ENCODE measurements at places on chromosomes 13 and 19.

GRCh38 chr19:10927730-10928562 lies 493 bp downstream of the YIPF2 start:
- peak; percentile 82 for DNase-seq

- no peak for DNase-seq
These were observed 38.8 kb downstream of the POLR1D start for GRCh38 chr13:27660511-27660910.

DNA sequence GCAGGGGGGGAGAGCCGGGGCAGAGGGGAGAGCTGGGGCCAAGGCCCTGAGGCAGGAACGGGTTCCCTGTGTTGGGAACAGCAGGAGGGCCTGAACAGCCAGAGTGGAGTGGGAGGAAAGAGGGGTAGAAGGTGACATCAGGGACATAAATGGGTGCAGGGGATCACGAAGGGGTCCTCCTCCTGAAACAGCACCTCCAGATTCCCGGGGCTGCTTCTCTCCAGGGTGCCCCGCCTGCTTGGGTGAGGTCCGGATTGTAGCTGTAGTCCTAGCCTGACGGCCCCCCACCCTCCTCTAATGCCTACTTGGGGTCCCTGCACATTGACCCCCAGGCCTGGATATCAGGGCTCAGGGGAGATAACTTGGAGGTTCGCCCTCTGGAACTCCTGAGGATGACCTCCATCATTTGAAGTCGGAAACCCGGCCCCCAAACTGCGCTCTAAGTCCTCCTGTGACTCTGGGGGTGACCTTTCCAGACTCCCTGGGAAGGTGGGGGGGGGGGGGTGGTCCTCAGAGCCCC lies 473 bp upstream of the SCN1B start:
- DNase-seq, result no peak

DNA sequence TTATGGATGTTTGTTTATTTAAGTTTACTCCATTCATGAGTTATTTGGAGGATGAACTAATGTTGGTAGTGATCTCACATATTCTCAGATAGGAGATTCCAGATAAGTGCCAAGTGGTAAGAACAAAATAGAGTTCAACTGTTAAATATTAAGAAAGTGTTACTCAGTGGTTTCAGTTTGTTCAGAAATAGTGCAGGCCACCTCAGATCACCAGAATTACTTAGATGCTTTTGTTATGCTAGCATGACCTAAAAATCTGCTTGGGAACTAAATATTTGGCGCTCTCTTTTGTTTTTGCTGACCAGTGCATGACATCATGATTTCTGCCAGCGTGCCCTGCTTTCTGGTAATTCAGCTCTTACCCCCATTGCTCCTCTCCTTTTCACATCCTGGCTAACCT lies 15.6 kb downstream of the CLDN10 start:
- no peak for DNase-seq

- DNase-seq, result no peak
These were observed 51.1 kb downstream of the GGACT start for GRCh38 chr13:100537486-100537885.

GRCh38 chr19:7397687-7398086 lies 49.0 kb downstream of the ARHGEF18 start:
- no peak for DNase-seq

GRCh38 chr13:59356607-59357006 lies 807.1 kb downstream of the DIAPH3 start:
- DNase-seq, result peak; percentile 46

GRCh38 chr19:47729468-47729798 lies 15.9 kb upstream of the NOP53 start:
- no peak for DNase-seq

- DNase-seq, result peak; percentile 90
These were observed 18.7 kb upstream of the B3GNT3 start for GRCh38 chr19:17775991-17776803.

DNA sequence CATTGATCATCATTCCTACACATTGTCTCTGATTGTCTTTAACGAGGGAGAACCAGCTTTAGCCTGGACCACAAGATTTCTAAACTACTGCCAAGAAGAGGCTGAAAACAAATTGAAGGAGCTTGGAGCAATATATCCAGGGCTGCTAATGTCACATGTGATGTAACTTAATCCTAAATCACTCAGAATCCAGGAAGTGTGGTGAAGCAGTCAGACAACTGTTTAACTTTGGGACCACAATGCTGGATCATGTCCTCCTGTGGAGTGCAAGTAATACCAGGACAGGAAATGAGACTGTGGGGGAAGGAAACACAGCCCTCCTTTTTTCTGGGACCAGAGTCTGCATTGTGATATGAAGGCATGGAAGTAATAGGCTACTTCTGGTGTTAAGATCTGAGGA lies 430.2 kb downstream of the KCTD12 start:
- peak; percentile 85 for DNase-seq

DNA sequence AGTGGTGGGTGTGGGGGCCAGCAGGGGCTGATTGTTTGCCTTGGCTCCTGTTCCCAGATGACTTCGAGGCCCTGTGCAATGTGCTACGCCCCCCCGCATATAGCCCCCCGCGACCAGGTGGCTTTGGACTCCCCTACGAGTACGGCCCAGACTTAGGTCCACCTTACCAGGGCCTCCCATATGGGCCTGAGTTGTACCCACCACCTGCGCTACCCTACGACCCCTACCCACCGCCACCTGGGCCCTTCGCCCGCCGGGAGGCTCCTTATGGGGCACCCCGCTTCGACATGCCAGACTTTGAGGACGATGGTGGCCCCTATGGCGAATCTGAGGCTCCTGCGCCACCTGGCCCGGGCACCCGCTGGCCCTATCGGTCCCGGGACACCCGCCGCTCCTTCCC lies 25.7 kb downstream of the LTBP4 start:
- no peak for DNase-seq

GRCh38 chr13:78161266-78161665 lies 242.6 kb upstream of the EDNRB start:
- DNase-seq, result no peak

DNA sequence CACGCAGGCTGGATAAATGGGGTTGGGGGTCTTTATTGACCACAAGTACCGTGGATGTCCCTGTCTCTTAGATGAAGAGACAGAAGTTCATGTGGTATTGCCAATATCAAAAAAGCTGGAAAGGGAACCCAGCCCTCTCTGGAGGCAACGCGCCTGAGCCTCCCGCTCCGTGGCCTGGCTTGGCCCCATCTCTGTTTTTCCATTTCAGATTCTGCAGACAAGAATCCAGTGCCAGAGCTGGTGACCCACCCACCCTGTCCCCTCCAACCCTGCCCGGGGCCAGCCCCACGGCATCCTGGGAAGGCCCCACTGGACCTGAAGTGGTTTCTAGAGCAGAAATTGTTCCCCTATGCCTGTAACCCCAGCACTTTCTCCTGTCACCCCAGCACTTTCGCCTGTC lies 57.7 kb downstream of the PTPRS start:
- no peak for DNase-seq

- DNase-seq, result no peak
These were observed 112.4 kb upstream of the RNF113B start for GRCh38 chr13:98289339-98289945.

GRCh38 chr13:35219021-35219420 lies 257.5 kb downstream of the MAB21L1 start:
- no peak for DNase-seq

GRCh38 chr19:1938071-1938470 lies 2.9 kb upstream of the CSNK1G2 start:
- DNase-seq, result no peak

GRCh38 chr13:41465241-41465847 lies 8.0 kb downstream of the RGCC start:
- peak; percentile 97 for DNase-seq

- DNase-seq, result peak; percentile 100
These were observed 5.5 kb upstream of the LILRA6 start for GRCh38 chr19:54248016-54248601.

DNA sequence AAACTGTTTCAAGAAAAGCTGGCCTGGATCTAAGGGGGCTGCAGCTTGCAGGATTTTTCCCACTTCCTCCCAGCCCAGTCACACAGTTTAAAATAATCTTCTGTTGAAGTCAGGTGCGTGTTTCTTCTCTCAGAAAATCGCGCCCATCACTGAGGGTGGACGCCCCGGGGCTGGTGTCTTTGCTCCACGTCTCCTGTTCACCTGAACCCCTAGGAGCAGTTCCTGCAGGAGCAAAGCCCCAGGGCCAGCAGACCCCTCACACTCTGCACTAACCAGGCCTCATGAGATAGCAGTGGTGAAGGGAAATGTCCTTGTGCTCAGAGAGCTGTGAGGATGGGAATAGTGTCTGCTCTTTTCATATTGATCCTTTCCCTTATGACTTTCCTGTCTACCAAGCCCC lies 920 bp upstream of the SIGLEC7 start:
- no peak for DNase-seq

- DNase-seq, result no peak
These were observed 90.6 kb downstream of the KL start for GRCh38 chr13:33106656-33107360.

Measured in MV-4-11 (cell line).